ENCODE measurements at places on chromosomes 11 and 22.

DNA sequence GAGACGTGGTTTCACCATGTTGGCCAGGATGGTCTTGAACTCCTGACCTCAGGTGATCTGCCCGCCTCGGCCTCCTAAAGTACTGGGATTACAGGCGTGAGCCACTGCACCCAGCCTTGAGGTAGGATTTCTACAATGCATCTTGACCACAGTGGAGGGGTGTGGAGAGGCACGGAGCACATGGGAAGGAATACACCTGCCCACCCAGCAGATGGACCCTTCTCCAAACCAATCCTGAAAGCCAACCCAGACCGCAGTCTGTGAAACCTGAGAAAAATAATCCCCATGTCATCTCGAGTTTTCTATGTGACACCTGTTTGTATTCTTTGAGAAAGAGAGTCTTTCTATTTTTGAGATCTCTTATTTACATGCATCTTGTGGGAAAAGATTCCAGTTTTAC, 32.5 kb downstream of the LGR4 start:
- no peak for DNase-seq

DNA sequence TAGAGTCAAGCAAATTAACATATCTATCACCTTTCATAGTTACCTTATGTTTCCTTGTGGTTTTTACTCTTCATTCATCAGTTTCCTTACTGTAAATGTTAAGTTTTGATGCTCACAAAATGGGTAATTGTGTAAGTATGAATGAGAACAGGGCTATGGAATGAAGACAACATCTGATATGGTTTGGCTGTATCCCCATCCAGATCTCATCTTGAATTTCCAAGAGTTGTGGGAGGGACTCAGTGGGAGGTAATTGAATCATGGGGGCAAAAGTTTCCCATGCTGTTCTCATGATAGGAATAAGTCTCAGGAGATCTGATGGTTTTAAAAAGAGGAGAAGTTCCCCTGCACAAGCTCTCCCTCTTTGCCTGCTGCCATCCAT, 107.6 kb downstream of the CCDC34 start:
- DNase-seq, result no peak

DNA sequence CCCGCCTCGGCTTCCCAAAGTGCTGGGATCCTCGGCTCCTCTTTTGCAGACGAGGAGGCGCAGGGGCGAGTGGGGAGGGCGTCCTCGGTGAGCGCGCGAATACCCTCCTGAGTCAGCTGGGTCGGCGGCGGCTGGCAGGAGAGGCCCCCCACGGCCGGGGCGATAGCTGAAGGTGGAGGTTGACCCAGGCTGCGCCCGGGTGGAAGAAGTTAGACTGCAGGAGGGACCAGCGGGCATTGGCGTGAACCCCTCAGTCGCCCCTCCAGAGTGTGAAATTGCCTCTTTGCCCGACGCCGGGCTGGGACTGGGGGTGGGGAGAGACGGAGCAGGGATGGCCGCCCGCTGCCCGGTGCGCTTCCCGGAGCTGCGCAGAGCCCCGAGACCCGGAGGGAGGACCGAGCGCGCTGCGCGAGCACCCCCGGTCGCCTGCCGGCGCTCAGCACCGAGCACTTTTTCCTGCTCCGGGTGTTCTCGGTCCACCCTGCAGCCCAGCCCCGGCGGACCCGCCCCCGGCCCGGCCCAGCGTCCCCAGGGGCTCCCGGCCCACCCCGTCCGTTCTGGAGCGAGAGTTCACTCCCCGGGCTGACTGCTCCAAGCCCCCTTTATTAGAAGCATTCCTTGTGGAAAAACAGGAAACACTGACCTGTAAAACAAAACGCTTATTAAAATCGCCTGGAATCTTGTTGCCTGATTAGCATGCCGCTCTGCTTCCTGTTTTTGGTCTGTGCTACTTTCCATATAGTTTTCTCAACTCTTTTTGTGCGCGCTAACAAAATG, 13.7 kb upstream of the CPT1A start:
- DNase-seq, result no peak

DNA sequence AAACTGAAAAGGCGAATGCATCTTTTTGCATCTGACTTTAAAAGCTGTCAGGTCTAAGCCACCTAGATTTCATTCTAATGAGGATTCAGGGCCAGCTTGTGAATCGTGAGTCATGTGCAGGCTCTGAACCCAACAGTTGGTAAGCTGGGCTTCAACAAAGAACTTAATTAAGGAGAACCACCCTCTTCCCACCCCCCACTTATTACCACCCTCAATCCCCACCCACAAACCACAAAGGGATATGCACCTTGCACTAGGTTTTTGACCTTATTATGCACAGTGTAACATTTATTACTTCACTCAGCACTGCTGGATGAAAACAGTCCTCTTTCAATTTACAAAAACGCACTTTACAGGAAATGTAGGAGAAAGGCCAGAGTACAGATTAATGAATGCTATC, 94.1 kb upstream of the LIN7C start:
- no peak for DNase-seq

- DNase-seq, result no peak
These were observed 6.4 kb upstream of the CCKBR start for GRCh38 chr11:6253197-6253596.

- no peak for DNase-seq
These were observed 18.8 kb downstream of the SC5D start for GRCh38 chr11:121311373-121311772.

GRCh38 chr11:78651923-78652842, 77.5 kb upstream of the NARS2 start:
- no peak for DNase-seq

- DNase-seq, result no peak
These were observed 4.7 kb upstream of the CRKL start for GRCh38 chr22:20912494-20912893.

GRCh38 chr11:72642884-72643522, 31.2 kb downstream of the PDE2A start:
- no peak for DNase-seq

DNA sequence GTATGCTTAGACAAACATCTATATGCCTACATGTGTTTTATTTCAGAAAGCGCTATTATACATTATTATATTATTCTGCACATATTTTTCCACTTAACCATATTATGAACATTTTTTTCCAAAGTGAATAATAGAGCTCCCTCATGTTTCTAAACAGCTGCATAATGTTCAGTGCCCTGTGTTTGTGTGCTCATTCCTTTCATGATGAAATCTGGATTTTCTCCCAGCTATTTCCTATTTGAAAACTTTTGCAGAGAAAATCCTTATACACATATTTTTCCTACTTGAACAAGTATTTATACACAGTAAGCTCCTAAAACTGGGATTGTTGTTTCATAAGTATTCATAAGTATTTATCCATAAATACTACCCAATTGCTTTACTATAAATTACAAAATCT, 18.1 kb upstream of the RFPL2 start:
- DNase-seq, result no peak

- DNase-seq, result no peak
These were observed 12.1 kb downstream of the GRIA4 start for GRCh38 chr11:105622016-105622415.

GRCh38 chr11:69073469-69073868, 24.7 kb downstream of the TPCN2 start:
- DNase-seq, result no peak

DNA sequence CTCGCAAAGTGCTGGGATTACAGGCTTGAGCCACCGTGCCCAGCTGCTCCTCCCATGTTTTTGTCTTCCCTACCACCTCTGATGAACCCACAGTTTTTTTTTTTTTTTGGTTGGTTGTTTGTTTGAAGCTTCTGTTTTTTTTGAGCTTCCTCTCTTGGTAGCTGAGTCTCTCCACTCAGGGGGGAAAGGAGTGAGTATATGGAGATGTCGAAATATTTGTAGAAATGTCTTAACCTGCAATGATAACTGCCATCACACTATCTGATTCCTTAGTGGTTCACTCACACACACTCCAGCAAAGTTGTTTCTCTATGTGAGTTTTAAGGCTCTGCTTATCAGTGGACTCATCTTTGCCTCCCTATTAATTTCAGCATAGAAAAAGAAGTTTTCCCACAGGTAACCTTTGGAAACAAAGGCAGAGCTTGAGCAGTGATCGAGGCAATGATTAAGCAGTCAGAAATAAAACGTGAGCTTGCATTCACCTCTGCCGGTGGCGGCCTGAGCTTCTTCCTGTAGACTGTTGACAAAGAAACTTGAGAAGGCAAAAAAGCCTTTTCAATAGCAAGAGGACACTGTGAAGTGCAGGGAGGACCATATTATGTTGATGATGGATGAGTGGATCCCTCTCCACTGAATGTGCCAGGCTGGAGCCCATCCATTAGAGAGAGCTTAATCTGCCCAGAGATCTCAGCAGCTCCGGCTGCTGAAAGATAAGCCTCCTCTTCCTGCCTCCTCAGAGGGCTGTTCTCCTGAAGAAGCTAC, 29.0 kb upstream of the RASSF10 start:
- DNase-seq, result no peak

All from activated CD8-positive, alpha-beta memory T cell treated with anti-CD3 and anti-CD28 coated beads for 1 hour (primary cell).